ENCODE measurements at places on chromosomes 11 and 22.

DNA sequence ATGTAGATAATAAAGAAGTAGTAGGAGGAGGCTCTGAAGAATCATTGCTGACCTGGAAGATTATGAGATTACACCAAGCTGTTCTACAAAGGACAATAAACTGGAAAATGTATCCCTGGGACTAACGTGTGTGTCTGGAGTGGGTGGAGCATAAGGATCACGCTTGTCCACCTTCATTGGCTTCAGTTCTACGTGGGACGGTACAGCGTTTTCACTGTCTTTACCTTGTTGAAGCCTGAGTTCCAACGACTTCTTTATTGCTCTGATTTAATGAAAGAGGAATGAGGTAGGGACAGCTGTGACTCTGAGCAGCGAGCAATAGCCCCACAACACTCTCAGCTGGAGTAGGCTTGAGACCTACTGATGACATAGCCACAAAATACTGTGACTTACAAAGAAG lies 87.0 kb downstream of the ARHGAP42 start:
- DNase-seq: no peak

- DNase-seq: no peak
These were observed 131.7 kb downstream of the KIF18A start for GRCh38 chr11:27976262-27976661.

GRCh38 chr11:8810540-8811301 lies 100.3 kb upstream of the AKIP1 start:
- peak; percentile 48 for DNase-seq

- DNase-seq: peak; percentile 83
These were observed 4.8 kb downstream of the TRIM3 start for GRCh38 chr11:6468712-6469495.

DNA sequence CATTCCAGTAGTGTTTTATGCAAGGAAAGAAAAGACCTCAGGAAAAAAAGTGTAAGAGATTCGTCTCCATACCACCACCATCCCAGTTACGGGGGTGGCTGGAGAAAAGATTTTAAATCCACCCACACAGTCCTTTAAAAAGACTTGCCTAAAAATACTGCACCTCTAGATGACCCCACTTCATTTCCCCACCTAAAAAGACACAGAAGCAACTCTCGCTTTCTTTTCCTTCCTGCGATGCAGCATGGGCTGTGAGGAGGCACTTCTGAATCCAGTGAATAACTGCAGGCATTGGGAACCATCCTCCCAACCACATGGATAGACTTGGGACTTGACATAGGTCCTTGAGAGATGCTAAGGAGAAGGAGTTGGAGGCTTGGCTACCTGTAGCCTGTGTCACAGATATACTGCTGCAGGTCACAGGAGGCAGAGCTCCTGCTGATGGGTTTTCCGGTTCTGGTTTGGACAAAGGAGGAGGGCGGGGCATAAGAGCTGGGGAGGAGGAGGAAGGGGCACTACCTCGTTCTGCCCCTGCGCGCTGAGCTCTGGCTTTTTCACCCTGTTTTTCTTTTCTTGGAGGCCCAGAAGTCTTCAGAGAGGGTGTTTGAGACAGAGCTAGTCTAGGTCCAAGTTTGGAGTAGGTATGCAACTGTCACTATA lies 285.9 kb downstream of the NTM start:
- no peak for DNase-seq

- no peak for DNase-seq
These were observed at the start of gene KCTD14 for GRCh38 chr11:78022397-78023396. KCTD14 (minus strand) TSS chr11:78023276; CDS start chr11:78023249, 27 bp downstream.

DNA sequence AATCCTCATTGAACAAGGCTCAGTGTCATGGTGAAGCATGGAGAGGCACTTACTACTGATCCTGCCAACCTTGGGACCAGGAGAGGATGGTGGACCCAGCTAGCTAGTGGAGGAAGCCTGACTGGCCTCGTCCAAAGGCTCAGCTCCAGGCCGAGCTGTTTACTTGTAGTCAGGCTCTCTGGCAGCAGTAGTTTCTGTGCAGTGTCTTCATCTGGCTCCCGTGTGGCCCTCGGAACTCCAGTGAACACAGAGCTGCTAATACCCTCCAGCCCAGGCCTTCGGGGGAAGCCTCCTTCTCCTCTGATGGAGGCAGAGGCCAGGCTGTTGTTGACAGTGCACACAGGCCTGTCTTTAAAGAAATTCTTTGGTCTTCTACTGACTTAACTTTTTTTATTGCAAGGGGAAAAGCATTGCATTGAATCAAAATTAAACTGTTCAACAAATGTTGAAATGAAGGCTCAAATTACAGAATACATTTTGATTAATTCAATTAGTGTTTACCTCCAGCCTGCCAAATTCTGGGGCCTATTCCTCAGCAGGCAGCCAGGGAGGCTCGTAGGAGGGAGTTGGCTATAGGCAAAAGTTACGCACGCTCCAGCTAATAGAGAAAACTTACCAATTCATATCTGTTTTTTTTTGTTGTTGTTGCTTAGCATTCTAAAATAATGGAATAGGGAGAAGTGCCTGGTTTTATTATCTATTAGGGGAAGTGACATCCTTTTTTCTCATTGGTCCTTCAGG lies 18.8 kb downstream of the PPFIBP2 start:
- DNase-seq: no peak

GRCh38 chr11:47282462-47282861 lies 12.5 kb downstream of the MADD start:
- DNase-seq: no peak

- no peak for DNase-seq
These were observed 120.6 kb upstream of the LMO1 start for GRCh38 chr11:8384199-8384821.

DNA sequence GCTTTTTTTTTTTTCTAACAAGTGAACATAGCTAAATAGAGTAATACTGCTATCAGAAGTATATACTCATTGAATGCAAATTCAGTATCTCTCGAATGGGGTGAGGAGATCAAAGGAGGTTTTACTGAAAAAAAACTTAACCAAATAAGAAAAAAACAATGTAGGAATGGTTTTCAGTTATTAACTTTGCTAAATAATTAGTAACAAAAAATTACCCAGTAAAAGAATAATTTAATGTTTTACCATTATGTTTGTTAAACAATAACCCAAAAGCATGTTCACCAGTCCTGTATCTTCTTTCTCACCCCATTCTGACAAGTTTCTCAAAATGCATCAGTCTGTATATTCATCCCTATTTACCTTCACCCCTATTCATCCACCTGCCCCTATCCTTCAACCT lies 22.6 kb upstream of the CTSC start:
- no peak for DNase-seq

- no peak for DNase-seq
These were observed 164.5 kb downstream of the SOX6 start for GRCh38 chr11:16191868-16192240.

DNA sequence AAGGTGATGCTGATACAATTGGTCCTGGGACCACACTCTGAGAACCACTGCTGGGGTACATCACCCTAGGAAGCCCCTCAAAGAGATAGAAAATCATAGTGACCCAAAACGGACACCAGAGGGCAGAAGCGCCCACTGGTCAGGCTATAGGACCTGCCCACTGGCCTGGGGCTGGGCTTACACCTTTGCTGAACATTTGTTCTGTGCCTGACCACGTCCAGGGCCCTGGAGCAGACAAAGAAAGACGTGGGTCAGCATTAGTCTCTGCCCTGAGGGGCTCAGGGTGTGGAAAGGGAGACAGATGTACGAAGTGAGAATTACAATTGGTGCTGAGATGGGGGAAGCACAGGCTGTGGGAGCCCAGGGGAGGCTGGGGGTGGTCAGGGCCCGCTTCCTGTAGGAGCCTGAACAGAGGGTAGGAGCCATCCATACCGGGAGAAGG lies 14.4 kb upstream of the SERPINH1 start:
- no peak for DNase-seq

- peak; percentile 11 for DNase-seq
These were observed 117.2 kb upstream of the BMAL1 start for GRCh38 chr11:13160346-13160745.

DNA sequence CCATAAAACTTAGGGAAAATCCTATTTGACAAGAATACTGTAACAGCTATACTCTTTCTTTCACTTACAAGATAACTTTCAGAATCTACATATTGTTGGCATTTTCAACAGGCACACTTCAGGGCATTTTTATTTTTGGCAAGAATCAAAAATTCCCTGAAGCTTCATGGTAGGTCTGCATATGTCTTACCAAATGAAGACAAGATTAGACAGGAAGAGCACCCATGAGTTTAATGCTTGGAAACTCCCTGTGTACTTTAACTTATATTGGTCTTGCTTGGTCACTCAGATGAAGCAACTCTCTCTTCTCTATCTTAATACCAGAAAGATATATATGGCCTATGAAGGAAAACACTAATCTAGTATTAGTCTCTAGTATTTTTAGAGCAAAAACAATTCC lies 137.7 kb downstream of the ATG16L2 start:
- DNase-seq: no peak

GRCh38 chr11:35714882-35715627 lies 52.5 kb downstream of the TRIM44 start:
- no peak for DNase-seq

- DNase-seq: no peak
These were observed 2.8 kb upstream of the TSPO start for GRCh38 chr22:43148581-43148980.

- DNase-seq: no peak
These were observed 479 bp downstream of the RSF1 start for GRCh38 chr11:77819921-77820564.

DNA sequence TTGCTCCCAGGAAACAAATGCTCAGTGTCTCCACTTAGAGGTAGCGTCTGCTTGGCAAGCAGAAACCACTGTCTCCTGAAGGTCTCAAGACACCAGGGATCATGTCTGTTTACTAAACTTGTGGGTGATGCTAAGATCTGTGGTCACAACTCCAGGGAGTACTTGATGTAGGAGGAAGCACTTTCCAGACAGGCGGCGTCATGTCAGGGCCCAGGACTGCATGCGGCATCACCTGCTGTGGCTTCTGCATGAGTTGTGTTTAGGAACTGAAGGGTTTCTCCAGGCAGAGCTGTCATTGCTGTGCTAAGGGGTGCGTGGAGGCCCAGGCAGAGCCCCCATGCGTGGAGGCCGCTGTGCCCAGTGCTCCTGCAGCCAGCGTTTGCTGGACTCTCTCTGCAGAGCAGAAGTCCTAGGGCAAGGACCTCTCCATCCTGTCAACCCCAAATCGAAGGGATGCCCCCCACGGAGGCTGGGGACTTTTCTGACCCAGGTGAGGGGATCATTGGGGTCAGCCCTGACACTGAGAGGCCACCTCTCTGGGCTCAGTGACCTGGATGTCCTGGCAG lies 8.1 kb upstream of the PANX2 start:
- DNase-seq: no peak

DNA sequence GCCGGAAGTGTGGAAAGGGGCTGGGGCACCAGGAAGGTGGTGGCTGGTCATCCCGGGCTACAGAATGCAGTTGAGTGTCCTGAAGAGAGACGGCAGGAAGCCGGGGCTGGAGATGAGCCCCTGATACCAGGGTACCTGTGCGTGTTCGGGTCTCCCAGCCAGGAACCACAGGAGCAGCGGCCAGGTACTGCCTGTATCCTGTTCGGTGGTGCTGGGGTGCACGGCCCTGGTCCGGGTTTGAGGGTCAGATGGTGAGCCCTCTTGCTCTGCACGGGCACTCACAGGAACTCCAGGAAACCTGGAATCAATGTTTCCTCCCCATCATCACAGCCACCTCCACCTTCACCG lies 253.1 kb upstream of the B3GAT1 start:
- no peak for DNase-seq

GRCh38 chr22:29892315-29893156 lies 9.6 kb downstream of the MTMR3 start:
- no peak for DNase-seq

DNA sequence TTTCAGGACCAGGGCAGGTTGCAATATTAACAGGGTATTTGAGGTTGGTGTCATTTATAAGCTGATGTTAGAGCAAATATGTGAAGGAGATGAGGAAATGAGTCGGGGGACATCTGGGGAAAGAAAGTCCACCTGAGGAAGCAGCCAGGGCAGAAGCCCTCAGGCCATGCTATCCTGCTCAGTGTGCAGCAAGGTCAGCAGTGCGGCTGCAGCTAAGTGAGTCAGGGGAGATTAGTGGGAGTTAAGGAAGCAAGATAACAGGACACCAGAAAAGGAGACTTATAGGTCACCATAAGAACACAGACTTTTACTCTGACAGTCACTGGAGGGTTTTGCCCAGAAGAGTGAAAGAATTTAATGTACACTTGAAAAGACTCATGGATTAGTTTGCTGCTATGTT lies 468.9 kb downstream of the NTM start:
- no peak for DNase-seq

Measured in amygdala (tissue), 56 donors.